ENCODE measurements at places on chromosomes 16 and 17. TPM values are rescaled to one million over a fixed set of nuclear protein-coding genes. Genes with fewer than 3 reads are reported as not detected.

- DNase-seq, result no peak
Observed at GRCh38 chr16:79069633-79070032, 530.9 kb downstream of the MAF start.

GRCh38 chr17:45332505-45332904 lies 15.7 kb upstream of the MAP3K14 start:
- no peak for DNase-seq

GRCh38 chr17:77535435-77535834 lies 394.7 kb downstream of the SEC14L1 start:
- DNase-seq, result no peak

DNA sequence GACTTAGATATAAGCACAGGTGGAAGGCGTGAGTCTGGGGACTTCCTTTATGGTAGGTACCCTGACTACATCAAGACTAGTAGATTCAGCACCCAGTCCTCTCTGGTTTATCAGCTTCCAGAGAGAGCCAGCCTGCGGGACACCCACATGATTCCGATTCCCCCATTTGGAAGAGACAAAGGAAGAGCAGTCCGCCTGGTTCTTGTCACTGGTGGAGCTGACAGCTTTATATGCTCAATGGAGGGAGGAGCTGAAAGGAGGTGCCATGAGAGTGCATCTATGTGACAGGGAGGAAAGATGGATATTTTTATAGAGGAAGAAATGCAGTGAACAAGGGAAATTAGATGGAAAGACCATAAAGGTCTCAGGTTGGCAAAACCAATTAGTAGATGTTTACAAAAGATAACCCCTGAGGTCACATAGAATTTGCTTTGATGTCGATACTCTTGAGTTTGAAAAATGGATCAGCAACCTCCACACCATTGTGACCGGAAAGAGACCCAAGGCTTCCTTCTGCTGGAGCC lies 437.7 kb downstream of the PMP22 start:
- DNase-seq, result no peak

DNA sequence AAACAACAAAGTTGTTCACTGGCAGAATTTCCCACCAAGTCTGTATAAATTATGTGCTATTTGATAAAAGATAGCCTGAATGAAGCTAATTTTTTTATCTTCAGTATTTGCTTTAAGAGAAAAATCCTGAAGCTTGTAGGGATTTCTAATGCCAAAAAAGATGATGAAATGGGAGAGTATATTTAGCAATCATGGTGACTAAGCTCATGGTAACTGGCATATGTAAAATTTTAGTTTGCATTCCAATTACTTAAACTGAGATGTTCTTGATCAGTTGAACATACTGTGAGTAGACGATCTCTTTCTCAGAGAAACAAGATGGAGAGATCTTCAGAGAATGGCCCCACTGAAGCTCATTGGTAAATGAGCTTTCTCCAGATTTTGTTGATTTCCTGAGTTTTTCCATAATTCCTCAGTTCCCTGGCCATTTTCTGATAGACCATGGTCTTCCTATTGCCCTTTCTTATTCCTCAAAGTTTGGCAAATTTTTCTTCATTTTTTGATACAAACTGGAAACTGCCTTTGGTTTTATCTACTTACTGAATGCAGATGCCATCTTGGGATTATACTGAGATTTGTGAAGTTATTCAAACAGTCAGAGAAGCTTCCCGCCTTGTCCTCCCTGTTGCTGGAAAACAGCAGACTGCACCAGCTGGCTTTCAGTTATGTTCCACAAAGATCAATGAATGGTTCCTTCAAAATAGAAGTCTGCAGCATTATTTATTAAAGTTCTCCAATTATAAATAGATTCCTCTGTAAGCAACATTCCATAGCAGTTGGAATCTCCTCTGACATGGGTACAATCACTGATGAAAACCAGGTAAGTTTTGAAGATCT lies 68.3 kb upstream of the ALOX12 start:
- DNase-seq, result no peak

GRCh38 chr16:49597796-49598195 lies 224.2 kb downstream of the C16orf78 start:
- no peak for DNase-seq

- DNase-seq, result no peak
Observed at GRCh38 chr17:27086526-27086925, 207.4 kb upstream of the WSB1 start.

- DNase-seq, result no peak
Observed at GRCh38 chr17:38549285-38549684, 56.5 kb downstream of the SRCIN1 start.

DNA sequence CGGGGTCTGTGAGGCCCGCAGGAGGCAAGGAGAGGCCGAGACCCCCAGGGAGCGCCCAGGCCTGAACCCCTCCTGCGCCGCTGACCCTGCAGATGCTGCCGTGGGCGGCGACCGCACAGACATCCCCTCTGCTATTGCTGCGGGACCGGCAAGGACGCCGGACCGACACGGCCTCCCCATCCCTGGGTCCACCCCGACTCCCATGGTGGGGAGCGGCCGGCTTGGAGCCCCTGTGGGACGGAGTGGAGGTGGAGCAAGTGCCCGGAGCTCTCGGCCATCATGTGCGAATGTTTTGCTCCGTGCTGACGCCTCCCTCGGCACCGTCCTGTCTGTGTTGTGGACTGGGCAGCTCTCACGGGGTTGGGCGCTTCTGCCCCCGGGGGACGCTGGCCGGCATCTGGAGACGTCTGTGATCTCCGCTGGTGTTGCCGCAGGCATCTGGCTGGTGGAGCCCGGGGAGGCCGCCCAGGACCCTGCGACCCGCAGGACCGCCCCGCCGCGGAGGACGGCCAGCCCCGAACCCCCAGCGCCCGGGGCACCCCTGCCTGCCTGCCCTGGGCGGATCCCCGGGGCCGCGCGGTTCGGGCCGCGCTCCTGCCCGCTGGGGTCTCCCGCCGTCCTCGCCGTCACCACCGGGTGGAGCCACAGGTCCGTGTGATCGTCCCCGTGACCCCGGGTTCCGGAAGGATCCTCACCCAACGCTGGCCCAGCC lies 12.8 kb upstream of the GNG13 start:
- peak; percentile 39 for DNase-seq

DNA sequence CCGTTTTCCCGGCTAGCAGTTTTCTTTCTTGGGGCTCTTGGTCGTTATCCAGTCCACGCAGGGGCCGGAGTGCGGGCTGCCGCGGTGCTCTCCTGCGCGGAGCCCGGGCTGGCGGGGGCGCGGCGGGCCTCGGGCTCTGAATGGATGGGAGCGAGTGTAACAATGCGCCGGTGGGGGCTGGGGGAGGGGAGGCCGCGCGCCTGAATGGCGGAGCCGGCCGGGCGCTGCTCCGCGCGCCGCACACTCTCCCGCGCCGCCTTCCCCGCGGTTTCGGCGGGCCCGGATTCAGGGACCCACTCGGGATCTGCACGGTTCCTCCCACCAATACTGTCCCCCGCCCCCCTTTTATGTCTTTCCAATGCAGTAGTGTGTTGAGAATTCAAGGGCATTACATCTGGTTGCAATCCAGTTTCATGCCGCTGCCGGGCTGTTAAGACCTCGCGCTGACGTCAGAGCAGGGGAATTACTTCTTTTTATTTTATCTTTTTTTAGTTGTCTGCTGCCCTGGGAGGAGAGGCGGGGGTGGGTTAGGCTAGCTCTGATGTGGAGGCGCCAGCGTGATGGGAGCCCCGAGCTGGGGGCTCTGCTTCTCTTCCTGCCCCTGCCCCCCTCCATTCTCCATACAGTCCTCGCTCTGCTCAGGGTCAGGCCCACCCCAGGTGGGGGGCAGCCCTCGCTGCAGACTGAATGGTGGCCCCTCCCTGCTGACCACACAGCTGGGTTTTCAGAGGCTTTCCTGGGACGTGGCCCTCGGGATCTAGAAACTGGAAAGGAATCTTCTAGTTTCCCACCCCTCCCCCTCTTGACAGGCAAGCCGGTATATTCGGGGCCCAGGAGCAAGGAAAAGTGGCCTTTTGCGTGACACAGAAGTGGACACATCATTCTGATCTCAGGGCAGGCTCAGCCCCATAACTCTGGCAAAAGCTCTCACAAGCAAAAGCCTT lies 1.8 kb downstream of the RAI1 start:
- DNase-seq, result peak; percentile 63

- no peak for DNase-seq
Observed at GRCh38 chr17:80652756-80653330, 108.2 kb downstream of the RPTOR start.

DNA sequence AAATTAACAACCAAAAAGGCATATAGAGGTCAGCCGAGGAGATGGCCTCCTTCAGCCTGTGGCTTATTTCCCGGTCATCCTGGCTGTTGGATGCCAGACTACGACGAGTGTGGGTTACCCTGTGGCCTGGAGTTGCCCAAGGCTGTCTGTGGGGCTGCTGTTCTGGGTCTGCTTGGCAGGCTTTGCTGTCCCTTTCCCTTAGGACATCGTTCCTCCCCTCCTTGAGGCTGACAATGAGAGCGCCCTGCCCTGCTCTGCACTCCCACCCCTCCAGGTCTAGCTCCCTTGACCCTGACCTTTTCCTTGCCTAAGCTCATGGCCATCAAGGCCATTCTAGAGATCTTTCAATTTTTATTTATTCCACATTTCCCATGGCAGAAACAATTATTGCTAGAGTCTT lies 1.9 kb upstream of the CBFB start:
- no peak for DNase-seq

DNA sequence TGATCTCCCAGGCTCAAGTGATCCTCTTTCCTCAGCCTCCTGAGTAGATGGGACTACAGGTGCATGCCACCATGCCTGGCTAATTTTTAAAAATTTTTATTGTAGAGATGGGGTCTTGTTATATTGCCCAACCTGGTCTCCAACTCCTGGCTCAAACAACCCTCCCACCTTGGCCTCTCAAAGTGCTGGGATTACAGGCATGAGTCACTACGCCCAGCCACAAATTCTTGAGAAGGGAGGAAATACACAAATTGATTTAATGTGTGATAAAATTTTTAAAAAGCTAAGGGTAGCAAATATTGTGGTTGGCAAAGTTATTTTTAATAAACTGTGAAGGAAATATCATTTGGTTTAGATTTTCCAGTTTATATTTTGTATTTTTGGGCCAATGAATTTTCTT lies 9.6 kb downstream of the ITGAD start:
- DNase-seq, result no peak

GRCh38 chr17:7782240-7782639 lies 51.8 kb upstream of the KDM6B start:
- DNase-seq, result no peak

DNA sequence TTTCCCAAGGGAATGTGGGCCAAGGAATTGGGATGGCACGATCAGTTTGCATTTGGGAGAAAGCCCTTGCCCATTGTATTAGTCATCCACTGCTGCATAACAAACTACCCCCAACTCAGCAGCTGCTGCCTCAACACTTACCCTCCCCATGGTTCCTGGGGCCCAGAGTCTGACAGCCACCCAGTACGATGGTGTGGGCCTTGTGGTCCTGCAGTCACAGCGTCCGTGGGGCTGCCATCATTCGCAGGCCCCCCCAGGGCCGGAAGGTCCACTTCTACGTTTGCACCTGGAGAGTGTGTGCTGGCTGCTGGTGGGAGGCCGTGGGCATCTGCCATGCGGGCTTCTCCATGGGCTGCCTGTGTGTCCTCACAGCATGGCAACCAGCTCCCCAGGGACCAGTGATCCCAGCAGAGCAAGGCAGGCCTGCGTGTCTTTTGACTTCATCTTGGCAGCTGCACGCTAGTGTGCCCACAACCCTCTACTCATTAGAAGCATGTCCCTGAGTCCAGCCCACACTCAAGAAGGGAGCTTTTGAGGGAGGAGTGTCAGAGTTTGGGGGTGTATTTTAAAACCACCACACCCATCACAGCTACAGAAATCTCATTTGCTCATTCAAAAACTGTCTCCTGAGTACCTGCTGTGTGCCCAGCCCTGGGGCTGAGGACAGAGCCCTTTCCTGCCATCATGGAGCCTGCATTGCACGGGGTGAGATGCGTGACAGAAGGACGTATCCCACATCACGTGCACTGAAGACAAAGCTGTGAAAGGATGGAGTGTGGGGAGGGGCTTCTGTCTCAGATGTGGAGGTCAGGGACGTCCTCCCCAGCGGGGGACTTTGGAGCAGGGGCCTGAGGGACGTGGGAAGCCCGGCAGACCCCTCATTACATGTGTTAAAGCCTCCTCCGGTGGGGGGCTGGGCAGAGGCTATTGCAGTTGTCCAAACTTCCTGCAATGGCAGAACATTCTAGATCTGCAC lies 185.0 kb upstream of the ZNF469 start:
- no peak for DNase-seq

DNA sequence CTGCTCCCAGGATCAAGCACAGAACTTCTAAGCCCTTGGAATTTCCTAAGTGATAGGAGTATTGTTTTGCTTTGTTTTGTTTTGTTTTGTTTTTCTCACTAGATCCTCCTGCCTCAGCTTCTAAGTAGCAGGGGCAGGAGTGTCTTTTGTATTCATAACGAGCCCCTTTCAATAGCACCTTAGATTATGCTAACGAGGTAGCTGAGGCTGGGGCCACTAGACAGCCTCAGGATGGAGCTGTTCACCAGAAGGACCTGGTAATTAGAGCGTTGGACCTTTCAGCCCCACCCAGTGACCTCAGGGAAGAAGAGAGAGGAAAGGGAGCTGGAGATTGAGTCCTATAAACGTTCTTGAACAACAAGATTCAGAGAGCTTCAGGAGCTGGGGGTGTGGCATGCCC lies 43.6 kb downstream of the IKZF3 start:
- DNase-seq, result no peak

DNA sequence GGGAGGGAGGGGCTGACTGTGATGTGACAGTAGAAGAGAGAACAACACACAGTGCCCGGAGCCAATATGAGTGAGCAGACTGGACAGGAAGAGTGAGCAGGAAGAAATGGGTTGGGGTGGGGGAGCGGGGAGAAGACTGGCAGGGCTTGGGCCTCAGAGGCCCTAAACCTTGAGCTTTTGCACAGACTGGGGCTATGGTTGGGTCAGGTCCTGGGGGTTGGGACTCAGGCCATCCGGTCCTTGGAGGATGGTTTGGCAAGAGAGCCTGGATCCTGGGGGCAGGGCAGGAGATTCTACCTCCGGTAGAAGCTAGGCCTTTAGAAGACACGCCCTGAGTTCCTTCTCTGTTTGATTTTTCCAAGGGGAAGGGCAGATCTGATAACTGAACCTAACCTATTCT lies 1.1 kb downstream of the CAMTA2 start:
- no peak for DNase-seq

The HOXB6 gene
- total RNA-seq, result not detected

The ZG16 gene
- not detected for total RNA-seq

The HSPB9 gene
- total RNA-seq, result not detected

The GPRC5B gene
- total RNA-seq, result 0.25 TPM

Measured in activated CD4-positive, alpha-beta T cell treated with anti-CD3 and anti-CD28 coated beads, Interleukin-2, amount 10 ng/mL, durations not matched to agents 7 days and 5 days (primary cell).